ENCODE measurements at places on chromosomes 2 and 18.

DNA sequence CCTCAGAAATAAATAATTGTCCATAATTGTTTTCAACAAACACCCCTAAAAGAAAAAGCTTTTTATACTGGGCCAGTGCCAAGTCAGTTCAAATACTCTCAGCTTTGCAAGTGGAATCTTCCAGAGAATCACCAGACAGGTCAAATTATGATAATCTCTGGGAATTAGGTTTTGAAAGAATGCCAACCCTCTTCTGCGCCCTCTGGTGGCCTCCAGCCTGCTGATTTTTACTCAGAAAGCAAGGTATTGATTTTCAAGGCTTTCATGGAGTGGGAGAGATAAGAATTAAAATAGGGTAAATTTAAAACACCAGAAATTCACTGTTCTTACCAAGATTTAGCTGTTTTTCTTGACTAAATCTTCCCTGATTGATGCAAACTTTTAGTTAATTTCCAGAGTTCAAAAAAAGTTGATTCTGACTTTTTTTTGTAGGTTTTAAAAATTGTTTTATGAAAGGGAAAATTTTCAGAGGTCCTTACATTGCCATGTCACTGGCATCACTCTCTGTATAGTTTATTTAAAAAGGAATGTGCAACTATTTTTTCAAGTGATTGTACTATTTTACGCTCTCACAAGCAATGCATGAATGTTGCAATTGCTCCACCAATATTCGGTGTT is 282.9 kb upstream of the TNP1 start:
- no peak for DNase-seq

DNA sequence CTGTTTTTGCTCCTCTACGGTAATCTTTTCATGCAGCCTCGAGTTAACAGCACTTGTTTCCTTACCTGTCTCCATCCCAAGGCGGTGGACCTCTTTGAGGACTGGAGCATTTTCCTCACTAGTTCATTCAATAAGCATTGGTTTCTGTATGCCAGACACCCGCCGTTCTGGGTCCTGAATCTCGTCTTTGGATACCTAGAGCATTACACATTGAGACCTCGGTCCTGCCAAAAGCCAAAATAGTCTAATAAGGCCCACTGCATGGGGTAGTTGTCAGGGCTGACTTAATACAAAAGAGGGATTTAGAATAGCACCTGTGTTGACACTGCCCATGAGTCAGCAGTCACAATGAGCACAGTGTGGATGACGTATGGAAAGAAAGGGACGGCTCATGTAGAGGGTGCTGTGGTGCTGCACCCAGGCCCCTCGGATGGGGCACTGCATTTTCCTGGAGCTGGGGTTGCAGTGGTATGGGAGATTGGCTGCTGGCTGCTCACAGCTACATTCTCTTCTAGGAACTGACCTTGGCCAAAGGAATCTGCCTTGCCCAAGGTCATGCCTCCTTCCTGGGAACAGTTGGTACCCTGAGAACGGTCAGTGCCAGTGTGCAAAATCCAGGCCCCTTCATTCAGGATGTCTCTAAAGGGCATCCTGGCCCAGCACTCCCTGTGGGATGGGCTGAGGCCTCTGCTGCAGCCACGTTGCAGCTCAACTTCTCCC is 126.9 kb upstream of the NCK2 start:
- no peak for DNase-seq

DNA sequence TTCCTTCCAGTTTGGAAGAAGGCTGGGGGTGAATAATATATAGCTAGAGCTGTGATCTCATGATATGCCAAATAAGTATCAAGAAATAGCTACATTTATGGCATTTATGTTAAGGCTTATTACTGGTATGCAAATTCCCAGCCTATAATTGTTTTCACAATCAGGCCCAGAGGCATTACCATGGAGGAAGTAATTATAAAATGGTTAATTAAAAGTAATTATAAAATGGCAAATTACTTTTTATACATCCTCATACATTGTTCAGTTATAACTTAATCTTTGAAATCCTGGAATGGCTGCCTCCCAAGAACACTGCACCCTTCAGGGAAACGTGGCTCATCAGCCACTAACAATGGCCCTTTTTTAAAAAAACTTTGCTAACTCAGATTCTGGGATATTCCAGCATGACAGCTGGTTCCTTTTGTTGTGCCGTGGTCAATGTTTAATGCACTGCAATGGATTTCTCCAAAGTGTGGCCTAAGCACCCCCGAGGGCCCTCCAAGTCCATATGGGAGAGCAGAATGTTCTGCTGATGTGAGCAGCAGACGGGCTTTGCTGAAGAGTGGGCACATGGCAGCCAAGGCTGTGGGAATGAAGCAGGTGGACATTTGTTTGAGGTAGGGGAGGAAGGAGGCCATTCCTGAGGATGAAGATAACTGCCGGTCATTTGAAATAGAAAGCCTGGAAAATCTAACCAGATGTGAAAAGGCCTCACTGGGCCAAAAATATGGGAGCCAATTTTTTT is 483.5 kb upstream of the GCFC2 start:
- no peak for DNase-seq

DNA sequence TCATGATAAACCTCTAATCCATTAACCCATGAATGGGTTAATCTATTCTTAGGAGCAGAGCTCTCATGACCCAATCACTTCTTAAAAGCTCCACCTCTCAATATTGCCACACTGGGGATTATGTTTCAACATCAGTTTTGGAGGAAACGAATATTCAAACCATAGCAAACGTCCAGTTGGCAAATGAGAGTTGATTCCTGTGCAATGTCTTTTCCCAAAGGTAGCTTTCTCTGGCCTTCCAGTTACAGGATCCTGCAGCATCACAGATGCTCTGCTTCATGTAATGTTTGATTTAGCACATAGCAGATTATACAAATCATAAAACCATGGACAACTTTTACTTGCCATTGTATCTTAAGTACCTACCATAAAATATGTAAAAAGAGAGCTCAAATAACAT is 481.0 kb downstream of the TNS1 start:
- DNase-seq: no peak

GRCh38 chr2:141187075-141187439 is 943.8 kb downstream of the LRP1B start:
- DNase-seq: no peak

Measured in C1 segment of cervical spinal cord (tissue), 14 donors.